ENCODE measurements at places on chromosomes 6 and 20.

GRCh38 chr6:163635731-163636364 lies 221.3 kb downstream of the QKI start:
- no peak for DNase-seq

- no peak for DNase-seq
Observed at GRCh38 chr6:79257381-79258205, 23.1 kb upstream of the HMGN3 start.

GRCh38 chr20:53734006-53734688 lies 140.5 kb upstream of the ZNF217 start:
- no peak for DNase-seq

GRCh38 chr6:105740946-105741645 lies 338.2 kb upstream of the PREP start:
- DNase-seq, result no peak

GRCh38 chr6:72649032-72649984 lies 27.4 kb downstream of the KCNQ5 start:
- no peak for DNase-seq

DNA sequence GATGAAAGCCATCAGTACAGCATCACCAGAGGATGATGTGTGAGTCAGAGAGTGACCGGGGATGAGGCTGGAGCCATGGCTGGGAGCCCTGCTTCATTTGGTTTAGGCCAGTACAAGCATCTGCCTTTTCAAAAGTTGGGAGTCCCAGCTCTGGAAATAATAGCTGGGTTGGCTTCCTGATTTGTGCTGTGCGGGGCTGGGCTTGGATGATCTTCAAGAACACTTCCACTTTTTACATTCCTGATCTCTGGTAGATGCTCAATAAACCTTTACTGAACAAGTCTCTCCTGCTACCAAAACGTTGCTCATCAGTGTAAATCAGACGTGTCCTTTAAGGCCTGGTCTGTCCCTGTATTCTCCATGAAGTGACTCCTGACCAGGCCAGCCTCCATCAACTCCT lies 44.1 kb upstream of the ADGRF4 start:
- no peak for DNase-seq

GRCh38 chr20:41126719-41127118 lies 10.6 kb upstream of the PLCG1 start:
- no peak for DNase-seq

GRCh38 chr6:139194740-139195139 lies 59.9 kb downstream of the HECA start:
- no peak for DNase-seq

DNA sequence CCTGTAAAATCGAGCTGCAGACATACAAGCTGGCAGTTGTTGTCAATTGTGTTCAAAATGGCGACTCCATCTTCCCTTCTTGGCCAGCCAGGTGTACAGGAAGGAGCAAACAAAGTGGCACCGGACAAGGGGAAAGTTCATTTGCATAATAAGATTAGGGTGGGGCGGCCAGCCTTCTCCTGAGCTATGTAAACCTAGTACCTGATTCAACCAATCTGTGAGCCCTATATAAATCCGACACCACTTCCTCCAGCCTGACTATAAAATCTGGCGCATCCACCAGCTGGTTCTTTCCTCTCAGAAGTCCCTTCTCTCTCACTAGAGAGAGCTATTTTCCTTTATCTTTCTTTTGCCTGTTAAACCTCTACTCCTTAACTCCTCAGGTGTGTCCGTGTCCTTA lies 8.1 kb upstream of the HBS1L start:
- no peak for DNase-seq

DNA sequence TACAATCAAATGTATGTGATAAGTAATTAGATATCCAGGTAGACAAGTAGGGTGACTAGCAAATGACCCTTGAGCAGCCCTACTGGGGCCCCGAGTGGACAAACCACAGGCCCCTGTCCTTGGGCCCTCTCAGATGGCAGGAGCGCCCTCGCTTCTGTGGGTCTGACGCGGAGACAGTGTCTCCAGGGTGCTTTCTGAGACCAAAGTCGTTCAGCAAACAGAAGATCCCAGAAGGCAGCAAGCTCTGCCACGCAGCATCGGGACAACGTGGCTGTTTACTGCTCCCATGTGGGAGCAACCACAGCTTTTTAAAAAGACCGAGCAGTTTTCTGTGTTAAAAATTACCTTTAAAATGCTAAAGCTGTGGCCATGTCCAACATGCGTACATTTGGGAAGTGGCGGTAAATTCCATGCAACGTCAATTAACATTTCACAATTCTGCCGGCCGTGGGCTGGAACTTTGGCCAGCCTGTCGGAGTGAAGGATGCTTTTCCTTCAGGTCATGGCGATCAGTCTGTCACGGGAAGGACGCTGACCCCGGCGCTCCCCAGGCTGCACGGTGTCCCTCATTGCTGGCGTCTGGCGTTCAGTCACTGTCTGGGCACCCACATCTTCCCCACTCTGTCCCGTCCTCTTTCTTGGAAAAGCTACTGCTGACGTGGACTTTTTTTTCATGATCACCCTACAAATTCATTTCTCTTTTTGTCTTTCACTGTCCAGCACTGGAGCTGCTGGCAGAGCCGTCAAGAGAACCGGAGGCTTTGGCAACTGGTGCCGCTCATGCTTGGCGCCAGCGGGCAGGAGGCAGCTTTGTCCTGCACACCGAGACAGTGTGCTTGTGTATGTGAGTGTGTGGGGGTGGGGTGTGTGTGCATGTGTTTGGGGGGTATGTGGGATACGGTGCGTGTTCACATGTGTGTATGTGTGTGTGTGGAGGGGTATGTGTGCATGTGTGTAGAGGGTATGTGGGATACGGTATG lies 293.1 kb downstream of the CDH4 start:
- no peak for DNase-seq

DNA sequence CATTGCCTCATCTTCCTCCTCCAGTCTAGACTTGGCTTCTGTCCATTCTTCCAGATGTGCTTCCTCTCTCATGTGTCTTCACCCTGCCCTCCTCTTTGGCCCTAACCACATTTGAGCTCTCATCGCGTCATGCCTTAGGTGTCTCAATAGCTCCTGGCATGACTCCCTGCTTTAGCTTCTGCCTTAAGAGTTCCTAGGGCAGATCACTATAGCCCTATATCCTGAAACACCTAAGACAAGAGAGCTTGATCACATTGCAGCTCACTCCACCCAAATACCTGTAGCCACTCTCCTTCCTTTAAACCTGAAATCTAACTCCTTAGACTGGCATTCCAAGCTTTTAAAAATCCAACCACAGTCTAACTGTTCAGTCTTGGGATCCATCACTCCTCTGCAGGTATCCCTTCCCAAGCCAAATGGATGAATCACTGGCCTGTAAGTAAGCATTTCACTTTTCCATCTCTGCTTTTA lies 69.0 kb upstream of the STXBP5 start:
- DNase-seq, result no peak

- no peak for DNase-seq
Observed at GRCh38 chr6:79077715-79078074, 359 bp downstream of the PHIP start.

DNA sequence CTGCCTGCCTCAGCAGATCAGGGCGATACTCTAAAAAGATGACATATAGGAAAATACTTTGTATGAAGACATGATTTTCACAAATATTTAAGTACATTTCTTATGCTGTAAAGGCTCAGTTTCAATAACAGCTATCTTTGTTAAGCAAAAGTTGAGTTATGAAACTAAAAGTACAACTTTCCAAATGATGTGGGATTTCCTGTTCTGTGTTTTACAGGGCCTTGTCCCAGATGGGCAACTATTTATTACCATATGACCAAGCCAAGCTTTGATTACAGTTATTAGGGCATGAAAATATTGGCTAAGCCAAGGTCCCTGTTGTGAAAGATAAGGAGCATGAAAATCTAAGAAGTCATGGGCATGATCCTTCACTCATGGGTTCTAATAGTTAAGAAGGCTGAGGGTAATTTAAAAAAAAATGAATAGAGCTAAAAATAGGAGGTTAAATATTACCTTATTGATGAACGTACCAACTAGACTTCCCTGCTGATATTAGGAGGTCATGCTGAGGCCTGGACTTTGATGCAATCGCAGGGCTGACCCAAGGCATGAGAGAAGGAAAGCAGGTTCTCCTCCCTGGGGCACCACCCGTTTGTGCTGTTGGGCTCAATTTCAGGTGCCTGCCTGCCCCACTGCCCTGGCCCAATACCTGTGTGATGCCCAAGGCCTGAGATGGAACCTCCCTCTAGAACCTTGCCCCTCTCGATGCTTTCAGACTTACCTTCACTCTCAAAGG lies 294.4 kb upstream of the PRDM1 start:
- DNase-seq, result no peak

DNA sequence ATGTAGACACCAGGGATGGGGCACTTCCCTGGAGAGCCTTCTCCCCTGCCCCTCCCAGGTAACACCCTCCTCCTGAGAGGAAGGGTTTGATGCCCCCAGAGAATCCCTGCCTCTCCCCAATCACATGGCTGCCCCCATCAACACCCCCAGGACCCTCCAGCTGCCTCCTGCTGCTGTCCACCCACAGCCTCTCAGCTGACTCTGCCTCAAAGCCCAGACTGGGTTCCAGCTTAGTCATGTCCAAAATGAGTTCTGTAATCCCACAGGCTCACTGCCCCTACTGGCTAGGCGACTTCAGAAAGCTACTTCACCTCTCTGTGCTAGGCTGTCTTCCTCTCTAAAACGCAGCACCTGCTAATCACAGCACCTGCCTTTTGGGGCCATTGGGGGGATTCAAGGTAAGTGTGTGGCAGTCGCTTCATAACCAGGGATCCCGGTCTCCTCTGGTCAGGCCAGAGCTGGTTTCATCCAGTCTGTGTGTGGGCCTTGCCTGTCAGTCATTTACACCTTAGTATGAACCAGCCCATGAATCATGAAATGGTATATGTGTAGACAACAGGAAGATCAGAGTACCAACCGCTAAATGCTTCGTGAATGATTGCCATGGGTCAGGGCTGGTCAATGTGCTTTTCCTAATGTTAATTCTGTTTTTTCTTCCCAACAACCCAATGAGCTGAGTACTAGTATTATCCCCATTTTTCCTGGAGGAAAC lies 40.4 kb downstream of the TFEB start:
- DNase-seq, result no peak
